GDM1 (cell line): ENCODE measurements at places on chromosomes 3 and 15.

DNA sequence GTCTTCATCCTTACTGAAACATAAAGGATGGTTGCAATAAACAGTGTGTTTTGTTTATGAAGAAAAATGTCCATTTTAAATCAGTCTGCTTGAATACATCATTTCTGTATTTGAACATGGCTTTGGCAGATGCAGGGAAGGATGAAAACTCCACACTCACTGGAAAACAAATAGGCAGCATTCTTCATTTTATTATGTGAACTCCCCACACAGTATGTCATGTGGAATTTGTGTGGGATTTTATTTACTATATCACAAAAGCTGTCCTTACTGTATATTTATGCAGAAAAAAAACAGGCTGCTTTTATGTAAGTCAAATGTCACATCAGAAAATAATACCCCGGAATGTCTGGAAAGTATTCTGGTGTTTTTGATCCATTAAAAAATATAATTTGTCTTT, 44.1 kb upstream of the TJP1 start:
- no peak for DNase-seq

- no peak for DNase-seq
Measured at GRCh38 chr3:31075876-31076275, 181.4 kb upstream of the GADL1 start.

DNA sequence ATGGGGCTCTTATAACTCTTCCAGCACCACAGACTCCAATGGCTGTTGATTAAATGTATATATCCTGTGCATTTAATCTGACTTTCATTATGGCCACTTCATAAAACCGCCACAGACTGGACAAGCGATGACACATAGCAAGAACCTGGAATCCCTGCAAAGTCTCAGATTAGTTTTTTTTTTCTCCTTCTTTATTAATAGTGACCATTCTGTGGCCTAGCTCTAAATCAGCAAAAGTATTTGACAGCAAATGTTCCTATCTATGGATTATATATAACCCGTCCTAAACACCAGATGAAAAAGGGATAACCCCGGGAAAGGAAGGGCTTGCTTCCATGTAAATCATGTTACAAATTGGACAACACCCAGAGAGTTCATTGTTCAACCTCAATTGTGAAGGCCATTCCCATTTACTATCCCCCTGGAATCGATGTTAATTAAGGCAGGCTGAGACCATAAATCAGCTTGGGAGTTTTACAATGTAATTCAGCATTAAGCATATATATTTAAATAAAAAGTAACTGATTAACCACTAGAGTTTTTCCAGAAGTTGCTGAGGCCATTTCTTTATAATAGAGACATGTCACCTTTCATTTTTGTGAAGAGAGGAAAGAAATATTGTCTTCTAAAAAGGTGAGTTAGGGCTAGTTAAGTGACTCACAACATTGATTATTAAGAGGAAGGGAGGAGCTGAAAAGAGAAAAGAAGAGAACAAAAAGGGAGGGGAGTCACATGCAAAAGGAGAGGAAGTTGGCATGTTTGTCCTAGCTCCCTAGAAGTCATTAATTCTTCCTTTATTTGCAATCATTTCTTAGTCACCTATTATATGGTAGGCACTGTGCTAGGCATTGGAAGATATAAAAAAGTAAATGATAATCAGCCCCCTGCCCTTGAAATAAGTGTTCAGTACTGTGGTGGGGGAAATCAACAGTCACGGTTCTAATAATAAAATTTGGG, 26.2 kb downstream of the ALDH1A2 start:
- DNase-seq: no peak

GRCh38 chr3:89340408-89340807, 233.0 kb downstream of the EPHA3 start:
- DNase-seq: no peak

GRCh38 chr15:76191539-76192244, 119.6 kb downstream of the ETFA start:
- no peak for DNase-seq

GRCh38 chr3:4772171-4772804, 206.9 kb upstream of the BHLHE40 start:
- DNase-seq: no peak

DNA sequence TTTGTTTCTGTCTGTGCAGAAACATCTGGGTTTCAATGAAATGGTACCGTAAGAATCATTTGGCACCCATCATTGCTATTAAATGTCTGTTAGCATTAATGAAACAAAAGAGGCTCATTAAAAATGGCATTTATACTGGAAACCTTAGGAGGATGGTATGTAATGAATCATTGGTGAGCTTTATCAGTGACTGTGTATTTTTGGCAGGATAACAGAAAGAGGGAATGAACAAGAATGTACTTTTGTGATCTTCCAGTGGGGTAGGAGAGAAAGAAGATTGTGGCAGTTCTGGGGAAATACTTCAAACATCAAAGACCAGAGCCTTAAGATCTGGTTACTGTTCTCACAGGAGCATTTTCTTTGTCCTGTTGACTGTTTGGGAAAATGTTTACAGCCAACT, 4.7 kb upstream of the DCBLD2 start:
- DNase-seq: no peak
